ENCODE measurements at places on chromosomes 3 and 15. TPM values are rescaled to one million over a fixed set of nuclear protein-coding genes. Genes with fewer than 3 reads are reported as not detected.
A peak's percentile ranks its signal among the peaks of the same experiment; 100 is the strongest.

DNA sequence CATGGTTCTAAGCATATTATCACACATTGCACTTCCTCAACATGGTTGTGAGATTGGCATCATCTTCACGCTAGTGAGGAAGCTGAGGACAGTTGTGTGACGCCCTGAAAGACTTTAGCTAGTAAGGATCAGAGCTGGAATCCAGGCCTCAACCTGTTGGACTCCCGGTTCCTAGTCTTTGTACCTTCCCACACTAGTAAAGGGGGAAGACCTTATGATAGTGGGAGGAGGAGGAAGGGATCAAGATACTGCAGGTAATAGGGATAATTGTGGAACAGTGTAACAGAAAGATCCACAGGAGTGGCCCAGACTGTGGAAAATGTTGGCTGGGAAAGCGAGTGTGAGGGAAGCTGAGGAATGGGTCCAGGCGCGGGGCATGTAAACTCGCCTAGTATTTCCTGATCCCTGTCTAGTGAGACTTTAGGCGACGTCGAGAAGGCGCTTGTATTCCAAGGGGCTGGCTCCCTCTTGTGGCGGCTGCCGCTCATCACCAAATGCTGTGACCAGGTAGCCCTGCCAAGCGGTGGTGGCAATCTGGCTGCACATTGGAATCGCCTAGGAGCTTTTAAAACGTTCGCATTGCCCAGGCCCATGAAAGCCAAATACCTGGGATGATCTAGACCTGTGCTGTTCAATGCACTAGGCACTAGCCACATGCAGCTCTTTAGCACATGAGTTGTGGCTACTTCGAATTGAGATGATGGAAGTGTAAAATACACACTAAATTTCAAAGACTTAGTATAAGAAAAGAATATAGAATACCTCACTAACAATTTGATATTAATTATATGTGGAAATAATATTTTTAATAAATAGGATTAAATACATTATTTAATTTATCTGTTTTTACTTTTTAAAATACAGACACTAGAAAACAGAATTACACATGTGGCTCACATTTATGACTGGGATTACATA is 38.8 kb upstream of the CLDN18 start:
- peak; percentile 29 for DNase-seq

DNA sequence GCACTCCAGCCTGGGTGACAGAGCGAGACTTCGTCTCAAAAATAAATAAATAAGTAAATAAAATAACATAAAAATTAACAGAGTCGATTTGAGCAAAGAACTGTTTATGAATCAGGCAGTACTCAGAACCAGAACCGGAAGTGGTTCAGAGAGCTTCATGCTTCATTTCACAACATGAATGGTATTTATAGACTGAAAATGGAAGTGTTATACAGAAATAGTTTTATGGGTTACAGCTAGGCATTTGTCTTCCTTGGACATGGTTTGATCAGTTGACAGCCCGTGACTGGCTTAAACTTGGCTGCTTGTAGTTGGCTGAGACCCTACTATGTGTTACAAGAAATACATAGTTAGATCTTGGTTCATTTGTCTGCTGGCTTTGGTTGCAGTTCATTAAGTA is 216.0 kb upstream of the MCTP2 start:
- DNase-seq = no peak

DNA sequence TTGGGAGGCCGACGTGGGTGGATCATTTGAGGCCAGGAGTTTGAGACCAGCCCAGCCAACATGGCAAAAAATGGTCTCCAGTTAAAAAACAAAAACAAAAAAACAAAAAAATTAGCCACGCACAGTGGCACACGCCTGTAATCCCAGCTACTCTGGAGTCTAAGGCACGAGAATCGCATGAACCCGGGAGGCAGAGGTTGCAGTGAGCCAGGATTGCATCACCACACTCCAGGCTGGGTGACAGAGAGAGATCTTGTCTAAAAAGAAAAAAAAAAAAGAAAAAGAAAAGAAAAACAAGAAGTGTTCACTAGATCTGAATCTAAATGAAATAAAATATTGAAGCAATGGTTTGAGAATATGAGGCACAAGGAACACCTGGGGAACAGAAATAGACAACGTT is 36.7 kb downstream of the SLC9A9 start:
- DNase-seq = no peak

DNA sequence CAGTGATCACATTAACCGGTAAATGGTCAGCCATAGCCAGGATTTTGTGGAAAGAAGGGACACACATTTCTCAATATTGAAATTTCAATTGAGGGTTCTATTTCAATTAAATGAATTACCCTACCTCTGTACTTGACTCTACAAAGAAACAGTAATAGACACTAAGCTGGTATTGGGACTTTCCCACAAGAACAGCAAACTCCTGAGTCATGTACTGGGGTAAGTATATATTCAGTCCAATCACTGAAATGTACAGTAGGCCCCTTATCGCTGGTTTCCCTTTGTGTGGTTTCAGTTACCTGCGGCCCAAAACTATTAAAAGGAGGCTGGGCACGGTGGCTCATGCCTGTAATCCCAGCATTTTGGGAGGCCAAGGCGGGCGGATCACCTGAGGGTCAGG is 17.6 kb downstream of the ASB14 start:
- DNase-seq = no peak

GRCh38 chr3:108404368-108404767 is 106.0 kb downstream of the MYH15 start:
- DNase-seq = no peak

GRCh38 chr3:53202331-53203015 is 41.5 kb downstream of the PRKCD start:
- no peak for DNase-seq

GRCh38 chr3:49831341-49831740 is 17.6 kb upstream of the UBA7 start:
- no peak for DNase-seq

DNA sequence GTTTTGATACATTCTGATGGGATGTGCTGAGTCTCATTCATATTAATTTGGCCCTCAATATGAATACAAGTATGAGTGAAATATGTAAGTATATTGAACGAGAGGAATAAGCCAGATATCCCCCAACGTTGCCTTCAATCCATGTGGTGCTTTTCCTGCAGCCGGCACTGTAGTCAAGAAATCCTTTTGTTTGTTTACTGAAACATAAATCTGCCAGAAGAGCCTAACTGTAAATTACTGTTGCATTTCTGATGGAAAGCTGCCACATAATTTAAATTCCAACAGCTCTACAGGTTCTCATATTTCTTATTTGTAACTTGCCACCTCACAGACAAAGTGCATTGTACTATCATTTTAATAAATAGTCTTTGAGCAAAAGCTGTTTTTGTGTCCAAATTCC is 314.0 kb downstream of the KBTBD8 start:
- DNase-seq = no peak

DNA sequence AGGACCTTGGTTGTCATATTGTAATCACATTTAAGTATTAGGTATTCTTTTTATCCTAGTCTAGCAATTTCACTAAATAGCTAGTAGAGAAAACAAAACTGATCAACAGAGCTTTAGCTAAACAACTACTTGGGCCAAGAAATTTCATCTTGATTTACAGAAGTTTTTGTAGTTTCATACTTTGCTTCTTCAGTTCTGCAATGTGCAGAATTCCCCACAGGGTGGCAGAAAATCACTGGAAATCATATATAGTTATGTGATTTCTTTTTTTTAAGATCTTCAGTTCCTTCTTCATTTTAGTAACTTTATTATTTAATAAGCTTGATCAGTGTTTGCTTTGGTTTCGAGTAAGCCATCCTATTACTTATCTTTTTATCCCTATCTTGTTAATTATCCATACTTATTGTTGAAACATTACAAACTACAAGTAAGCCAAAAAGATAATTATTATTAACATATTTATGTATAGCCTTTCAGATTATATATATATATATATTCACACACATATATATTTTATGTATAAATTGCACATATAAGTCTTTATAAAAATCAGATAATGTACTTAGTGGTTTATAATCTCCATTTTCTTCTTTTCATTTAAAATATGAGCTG is 2.2 kb upstream of the BNIP2 start:
- no peak for DNase-seq

DNA sequence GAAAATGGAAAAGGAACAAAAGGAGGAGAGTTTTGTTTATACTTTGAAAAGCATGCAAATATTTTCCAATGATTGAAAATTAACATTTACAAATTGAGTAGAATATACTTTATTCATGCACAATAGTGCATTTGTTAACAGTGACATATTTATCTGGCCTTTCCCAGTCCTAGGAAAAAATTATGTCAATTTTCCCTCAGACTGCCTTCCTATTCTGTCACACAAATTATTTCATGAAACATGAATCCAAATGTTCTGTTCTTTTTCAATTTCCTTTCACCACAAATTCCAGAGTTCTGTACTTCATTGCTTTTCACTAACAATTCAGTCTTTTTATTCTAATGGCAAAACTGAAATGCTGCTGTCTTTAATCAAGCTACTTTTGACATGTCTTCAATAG is 945.1 kb downstream of the ROBO1 start:
- DNase-seq = no peak

DNA sequence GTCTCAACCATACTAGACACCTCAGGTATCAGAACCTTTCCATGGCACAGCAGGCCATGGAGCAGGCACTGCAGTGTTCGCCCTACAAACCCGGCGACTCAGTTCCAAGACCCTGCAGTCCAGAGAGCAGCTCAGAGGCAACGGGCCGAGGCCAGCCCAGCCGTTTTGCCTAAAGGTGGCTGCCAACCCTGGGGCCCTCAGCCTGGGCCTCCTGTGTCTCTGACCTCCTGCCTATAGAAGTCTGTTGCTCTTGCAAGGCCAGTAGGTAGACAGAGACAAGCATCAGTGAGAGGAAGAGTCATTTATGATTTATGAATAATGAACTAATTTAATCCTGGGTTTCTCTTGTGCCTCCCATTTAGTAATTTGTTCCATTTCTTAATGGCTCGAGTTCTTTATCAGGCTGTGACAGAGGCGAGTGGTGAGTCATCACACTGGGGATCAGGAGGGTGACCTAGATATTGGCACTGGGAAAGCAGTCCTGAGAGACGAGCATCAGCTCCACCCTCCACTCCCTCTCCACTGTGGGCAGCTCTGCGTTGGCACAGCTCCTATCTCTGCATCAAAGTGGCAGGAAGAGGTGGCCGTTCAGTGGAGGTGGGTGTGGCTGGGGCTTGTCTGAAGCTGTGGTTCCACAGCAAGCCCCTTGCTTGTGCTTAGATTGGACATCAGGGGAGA is 79.8 kb downstream of the ABHD5 start:
- DNase-seq = no peak

DNA sequence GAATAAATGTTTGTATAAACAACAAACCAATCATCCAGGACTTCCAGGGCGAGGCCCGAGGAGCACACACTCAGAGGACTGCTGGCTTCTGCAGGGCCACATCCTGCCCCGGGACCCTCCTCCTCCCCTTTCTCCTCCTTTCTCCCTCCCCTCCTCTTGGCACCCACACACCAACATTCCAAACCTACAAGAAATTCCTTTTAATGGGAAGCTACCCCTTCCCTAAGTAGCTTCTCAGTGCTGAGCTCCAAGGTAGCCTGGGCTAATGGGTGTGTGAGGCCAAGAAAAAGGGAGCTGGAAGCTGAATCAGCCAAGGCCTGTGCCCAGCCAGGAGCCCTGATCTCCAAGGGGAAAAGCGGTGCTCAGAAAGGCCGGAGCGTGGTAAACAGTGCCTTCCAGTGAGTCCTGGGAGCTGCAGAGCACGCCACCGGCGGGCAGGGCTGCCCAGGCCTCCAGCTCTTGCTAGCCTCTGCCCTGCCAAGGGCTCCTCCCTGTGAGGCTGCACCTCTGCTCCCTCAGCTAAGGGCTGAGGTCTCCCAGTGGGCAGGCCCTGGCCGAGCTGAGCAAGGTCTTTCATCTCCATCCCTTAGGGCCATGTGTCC is 3.9 kb downstream of the ITIH3 start:
- DNase-seq = no peak

DNA sequence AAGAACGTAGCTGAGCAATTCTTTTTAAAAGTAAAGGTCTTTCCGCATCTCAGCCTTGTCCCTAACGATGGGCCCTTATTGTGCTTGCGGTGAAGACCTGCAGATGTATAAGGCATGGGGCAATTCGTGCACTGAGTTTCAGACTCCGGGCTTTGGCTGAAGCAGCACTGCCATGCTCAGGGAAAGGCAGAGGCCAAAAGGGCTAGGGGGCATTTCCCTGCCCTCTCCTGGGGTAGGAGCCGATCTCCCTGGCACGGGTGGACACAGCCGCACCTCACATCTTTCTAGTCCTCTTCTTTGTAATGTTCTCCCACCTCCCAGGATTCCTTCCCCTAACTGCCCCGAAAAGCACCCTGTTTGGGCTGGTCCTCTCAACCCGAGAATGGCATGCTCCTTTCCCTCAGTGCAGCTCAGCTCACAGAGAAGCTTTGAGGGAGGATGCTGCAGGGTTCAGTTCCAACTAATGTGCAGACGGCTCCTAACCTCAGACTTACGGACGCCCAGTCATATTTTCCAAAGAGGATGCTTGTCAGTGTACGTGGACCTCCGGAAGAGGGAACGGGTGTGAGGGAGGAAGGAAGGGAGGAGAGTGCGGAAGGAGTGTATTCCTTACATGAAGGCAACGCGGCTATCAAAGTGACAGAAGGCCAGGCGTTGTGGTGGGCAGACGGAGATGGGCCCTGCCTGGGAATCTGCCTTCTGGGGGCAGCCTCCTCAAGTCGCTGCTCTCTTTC is 61.2 kb downstream of the SYNM start:
- no peak for DNase-seq

DNA sequence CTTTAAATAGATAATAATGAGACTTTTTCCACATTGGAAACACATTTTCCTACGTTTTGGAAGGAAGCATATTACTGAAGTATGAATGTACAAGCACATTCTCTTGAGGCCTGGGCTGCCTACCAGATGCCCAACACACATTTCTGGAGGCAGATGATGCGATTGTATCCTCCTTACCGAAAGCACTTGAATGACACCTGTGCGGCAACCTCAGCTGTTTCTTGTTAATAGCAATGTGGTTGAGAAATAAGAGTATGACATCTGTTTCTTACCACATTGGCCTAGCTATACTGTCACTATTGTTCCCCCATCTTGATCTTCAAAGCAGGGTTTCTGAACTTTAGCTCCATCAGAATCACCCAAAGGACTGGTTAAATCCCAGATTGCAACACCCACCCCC is 84.8 kb downstream of the ARPP21 start:
- no peak for DNase-seq

DNA sequence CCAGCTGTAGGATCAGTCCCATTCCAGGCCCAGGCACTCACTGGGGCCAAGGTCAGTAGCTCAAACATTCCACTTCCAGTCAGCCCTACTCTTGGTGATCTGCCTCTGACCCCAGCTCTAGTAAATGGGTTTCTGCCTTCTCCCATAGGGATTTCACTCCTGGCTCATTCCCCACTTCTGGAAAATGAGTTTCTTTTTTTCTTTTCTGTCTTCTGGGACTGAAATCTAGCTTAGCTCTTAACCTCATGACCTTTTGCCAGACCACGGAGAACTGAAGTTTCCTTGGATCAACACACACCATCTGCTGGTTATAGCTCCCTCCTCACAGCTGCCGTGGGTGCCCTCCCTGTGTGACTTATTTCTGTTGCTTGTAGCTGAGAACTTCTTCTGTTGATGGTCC is 21.3 kb downstream of the MME start:
- no peak for DNase-seq

- peak; percentile 41 for DNase-seq
Observed at GRCh38 chr15:38671675-38672254, 107.2 kb upstream of the RASGRP1 start.

GRCh38 chr3:150760431-150761200 is 2.4 kb downstream of the SIAH2 start:
- no peak for DNase-seq

The CPLX3 gene
- total RNA-seq = 0.16 TPM

The ANKRD34C gene
- total RNA-seq = not detected

The GOLGA6L9 gene
- 1.7 TPM for total RNA-seq

The LHFPL4 gene
- total RNA-seq = not detected

The CDHR4 gene
- total RNA-seq = 0.16 TPM

The GOLGA6B gene
- not detected for total RNA-seq

The IQCF2 gene
- total RNA-seq = not detected

The MAGI1 gene
- 11.0 TPM for total RNA-seq

The GNAT1 gene
- not detected for total RNA-seq

The MME gene
- not detected for total RNA-seq

All from activated T-helper 2 cell treated with anti-CD3 and anti-CD28 coated beads, Interferon-gamma antibody, Interleukin-2, Interleukin-4, amounts not matched to agents 10 μg/mL and 5 μg/mL and 100 μg/mL, durations not matched to agents 14 hours and 24 hours and 36 hours (primary cell).